Fibroblast of lung (primary cell): ENCODE measurements at places on chromosomes 3 and 15.

DNA sequence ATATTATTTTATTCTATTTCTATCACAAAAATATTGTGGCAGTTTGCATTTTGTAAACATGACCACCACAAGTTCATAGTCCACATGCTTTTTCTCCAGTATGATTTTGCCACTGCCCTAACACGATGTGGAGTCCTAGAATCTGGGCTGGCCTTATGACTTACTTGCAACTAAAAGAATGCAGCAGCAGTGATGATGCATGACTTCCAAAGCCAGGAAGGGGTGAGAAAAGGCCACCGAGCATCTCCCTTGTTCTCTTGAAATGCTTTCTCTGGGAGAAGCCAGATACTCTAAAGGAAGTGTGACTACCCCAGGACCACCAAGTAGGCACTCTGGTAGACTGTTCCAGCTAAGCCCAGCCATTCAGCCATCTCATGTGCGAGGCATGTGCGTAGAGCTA lies 191.6 kb upstream of the MRPL3 start:
- DNase-seq: peak; percentile 31

- DNase-seq: peak; percentile 28
These were observed 43.0 kb downstream of the PGPEP1L start for GRCh38 chr15:98964466-98965133.

DNA sequence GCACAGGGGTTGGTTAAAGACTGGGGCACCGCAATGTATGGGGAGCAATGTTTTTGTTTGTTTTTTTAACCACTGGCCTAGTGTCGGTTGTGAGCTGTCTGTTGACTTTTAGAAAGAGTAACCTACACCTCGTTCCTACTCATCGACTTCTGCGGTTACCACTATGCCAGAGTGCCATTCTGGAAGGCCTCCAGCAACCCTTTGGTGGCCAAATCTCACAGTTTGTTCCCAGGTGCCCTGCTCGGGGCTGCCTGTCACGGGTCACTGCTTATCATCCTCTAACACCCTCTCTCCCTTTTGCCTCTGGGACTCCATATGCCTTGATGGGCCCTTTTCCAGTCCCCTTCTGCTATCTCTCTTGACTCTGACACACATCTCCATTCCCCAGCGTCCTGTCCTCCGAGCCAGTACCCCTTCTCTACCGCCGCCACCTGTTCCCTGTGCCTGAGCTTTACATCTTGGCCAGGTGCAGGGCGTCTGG lies 290.4 kb upstream of the C2CD4B start:
- no peak for DNase-seq

- DNase-seq: peak; percentile 50
These were observed 481 bp downstream of the MASP1 start for GRCh38 chr3:187291001-187291511.

- DNase-seq: no peak
These were observed 24.1 kb downstream of the CGGBP1 start for GRCh38 chr3:88034491-88035275.

GRCh38 chr3:50594253-50594785 lies 17.3 kb downstream of the CISH start:
- DNase-seq: no peak

- peak; percentile 22 for DNase-seq
These were observed 155.3 kb upstream of the MBNL1 start for GRCh38 chr3:152113413-152113812.

- peak; percentile 39 for DNase-seq
These were observed 612.8 kb downstream of the MAGI1 start for GRCh38 chr3:65425880-65426279.

GRCh38 chr3:110184536-110184935 lies 847.2 kb upstream of the DPPA4 start:
- no peak for DNase-seq

DNA sequence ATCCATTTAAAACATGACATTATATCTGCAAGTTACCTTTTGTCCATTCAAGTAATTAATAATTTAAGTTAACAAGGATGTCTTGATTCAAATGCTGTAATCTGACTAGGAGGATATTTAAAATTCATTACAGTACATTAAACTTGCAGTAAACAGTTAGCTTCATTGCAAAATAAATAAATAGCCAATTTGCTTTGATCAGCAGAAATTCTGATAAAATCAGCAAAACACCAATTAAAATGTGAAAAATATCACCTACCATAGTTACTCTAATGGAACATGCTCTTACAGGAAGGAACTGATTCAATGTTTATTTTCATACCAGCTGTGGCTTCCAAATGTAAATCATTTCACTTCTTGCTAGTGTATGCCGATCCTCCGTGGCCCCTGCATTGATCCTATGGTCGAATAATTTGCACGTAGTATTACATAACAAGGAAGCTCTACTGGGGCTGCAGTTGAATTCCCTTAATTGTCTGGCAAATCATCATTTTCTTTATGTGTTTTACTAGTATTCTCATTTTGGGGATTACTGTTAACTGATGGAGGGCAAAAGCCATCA lies 150.7 kb downstream of the FOXB1 start:
- DNase-seq: peak; percentile 17

- peak; percentile 59 for DNase-seq
These were observed 161.8 kb upstream of the TBL1XR1 start for GRCh38 chr3:177358977-177359592.

DNA sequence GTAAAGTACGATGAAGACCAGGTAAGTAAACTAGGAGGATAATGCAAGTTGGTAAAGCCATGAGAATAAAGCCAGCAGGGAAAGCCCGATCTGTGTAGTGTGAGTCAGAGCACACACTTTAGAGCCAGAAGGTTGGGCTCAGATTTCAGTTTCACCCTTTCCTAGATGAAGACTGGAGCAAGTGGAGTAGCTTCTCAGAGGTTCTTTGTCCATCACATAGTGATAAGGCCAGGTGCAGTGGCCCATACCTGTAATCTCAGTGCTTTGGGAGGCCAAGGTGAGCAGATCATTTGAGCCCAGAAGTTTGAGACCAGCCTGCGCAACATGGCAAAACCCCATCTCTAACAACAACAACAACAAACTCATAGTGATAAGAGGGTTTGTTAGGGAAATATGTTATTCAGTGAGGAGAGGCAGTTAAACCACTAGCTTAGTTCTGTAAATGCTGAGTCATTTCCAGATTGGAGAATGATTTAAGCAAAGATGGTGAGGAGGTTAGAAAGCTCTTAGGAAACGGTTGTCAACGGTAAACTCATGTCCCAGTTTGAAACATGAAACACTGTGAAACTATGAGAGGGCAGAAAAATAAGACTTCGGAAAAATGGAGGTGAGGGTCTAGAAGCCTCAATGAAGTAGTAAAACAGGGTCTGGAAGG lies 39.0 kb downstream of the IL12A start:
- DNase-seq: peak; percentile 77

DNA sequence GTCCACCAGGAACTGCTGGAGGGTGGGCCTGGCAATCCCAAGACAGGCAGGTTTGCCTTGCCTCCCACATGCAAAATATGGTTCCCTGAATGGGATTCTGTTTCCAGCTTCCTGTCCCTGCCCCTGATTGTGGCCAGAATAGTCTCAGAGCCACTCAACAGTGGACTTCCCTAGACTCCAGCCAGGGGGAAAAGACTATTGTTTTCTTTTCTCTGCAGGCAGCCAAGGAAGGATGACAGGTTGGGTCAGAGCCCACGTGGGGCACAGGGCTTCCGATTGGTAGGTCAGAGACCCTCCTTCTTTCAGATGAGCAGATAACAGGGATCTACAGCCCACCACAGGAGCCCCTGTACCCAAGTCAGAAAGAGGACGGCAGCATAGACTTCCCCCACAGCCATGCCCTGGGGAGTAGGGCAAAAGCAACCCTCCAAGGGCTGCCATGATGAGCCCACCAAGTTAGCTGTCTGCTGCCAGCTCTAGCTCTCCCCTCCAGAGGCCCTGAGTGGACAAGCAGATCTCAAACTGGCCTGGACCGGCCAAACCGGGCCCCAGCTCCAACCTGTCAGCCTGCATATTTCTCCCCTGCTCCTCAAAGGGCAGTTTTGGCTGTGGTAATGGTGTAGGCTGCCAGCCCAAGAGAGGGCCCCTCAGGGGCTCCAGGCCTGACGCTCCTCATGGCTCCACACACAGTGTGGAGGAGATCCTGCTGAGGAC lies 6.4 kb downstream of the TLR9 start:
- DNase-seq: no peak

GRCh38 chr15:59256482-59256881 lies 49.8 kb downstream of the LDHAL6B start:
- DNase-seq: no peak

DNA sequence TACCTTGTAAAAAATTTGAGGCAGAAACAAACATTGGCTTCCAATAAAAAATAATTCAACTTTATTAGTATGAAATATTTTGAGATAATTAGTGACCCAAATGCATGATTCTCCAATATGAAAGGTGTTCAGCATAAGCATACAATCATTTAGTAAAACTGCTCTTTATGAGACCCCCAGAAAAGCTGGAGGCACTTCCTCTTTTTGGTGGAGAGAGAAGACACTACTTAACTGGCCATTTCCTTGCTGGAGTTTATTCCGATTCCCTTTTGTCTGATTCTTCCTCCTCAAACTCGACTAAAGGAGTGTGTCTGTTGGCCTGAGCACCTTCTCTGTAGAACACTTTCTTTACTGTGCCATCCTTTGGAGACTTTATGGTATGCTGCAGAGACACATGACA lies 34.8 kb upstream of the DCUN1D1 start:
- DNase-seq: no peak

DNA sequence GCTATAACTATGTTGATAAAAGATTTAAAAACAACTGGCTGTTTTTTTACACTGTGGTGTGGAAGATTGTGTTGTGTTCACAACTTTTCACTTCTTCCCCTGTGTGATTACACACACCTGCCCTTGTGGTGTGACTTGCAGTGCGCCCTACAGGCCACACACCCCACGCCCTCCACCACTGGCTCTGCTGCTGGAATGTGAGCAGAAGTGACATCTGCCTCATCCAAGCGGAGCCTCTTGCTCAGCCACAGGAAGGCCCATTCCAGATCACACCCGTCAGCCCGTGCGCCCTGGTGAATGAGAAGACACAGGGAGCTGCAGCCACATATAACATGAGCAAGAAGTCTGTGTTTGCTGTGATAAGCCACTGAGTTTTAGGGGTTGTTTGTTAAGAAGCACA lies 7.0 kb downstream of the CCR2 start:
- DNase-seq: no peak

DNA sequence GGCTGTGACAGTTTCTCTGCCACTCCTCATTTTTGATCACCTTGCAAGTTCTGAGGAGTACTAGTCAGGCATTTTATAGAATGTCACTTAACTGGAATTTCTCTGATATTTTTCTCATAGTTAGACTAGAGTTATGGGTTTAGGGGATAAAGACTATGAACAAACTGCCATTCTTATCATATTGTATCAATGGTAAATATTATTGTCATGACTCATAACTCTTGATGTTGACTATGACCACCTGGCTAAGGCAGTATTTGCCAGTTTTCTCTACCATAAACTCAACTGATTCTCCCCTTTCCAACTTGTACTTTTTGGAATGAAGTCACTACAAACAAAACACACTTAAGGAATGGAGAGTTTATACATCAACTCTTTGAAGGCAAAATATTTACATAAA lies 22.7 kb upstream of the OR5K1 start:
- DNase-seq: no peak

GRCh38 chr3:86987421-86987715 lies 3.6 kb downstream of the VGLL3 start:
- DNase-seq: no peak

- DNase-seq: no peak
These were observed 35.8 kb downstream of the GJD2 start for GRCh38 chr15:34718681-34719665.
